ENCODE measurements at places on chromosomes 12 and 14. TPM values are rescaled to one million over a fixed set of nuclear protein-coding genes. Genes with fewer than 3 reads are reported as not detected.

GRCh38 chr14:77859934-77860570 is 60.1 kb downstream of the ADCK1 start:
- no peak for DNase-seq

DNA sequence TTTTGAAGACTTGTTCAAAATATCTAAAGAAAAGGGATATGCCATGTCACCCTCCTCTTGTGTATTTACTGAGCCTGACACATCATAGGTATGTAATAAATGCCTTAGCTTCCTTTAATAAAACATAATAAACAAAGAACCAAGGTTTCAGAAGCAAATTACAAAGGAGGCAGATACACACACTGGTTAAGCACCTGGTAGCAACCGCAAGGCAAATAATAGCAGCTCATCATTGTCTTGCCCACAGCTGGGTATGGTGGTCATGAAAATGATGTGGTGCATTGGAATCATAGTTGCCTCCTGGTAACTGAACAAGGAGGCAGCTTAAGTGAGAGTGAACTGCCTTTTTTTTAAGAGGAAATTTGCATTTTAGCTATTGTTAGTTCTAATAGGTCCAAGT is 39.0 kb downstream of the PAX9 start:
- no peak for DNase-seq

The PCED1B gene
- 14.5 TPM for total RNA-seq

GRCh38 chr14:28785096-28785952 is 18.7 kb downstream of the FOXG1 start:
- DNase-seq = no peak

Measured in upper lobe of left lung (tissue), 6 donors.